ENCODE measurements at places on chromosomes 3 and 15.

- no peak for DNase-seq
These were observed 49.4 kb downstream of the NKIRAS1 start for GRCh38 chr3:23867400-23867799.

DNA sequence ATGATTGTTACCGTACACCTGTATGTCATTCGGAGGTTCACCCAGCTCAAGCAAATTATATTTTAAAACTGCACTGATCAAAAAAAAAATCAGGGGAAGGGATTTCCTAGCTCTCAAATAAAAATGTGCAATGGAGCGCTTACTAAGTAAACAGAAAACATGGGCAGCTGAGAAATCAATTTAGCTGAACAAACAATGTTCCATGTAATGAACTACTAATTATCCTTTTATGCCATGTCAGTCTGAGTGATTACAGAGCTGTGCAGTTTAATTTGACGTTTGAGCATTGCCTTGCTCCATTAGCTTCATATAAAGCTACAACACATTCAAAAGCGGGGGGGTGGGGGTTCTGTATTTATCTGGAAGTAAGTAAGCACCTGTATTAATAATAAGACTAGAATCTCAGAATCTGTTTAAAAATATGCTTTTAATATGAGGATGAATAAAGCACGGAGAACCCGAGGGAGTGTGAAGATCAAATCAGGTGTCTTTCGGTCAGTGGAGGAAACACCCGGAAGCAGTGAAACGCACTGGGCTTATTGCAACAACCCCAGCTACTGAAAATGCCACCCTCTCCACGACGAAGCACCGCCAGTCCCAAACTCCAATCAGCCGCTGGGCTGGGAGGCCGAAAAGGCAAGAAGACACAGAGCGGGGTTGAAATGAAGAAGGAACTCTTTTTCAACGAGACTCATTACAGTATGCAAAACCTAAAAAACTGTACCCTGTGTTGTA, 196.5 kb upstream of the ATP11B start:
- no peak for DNase-seq

DNA sequence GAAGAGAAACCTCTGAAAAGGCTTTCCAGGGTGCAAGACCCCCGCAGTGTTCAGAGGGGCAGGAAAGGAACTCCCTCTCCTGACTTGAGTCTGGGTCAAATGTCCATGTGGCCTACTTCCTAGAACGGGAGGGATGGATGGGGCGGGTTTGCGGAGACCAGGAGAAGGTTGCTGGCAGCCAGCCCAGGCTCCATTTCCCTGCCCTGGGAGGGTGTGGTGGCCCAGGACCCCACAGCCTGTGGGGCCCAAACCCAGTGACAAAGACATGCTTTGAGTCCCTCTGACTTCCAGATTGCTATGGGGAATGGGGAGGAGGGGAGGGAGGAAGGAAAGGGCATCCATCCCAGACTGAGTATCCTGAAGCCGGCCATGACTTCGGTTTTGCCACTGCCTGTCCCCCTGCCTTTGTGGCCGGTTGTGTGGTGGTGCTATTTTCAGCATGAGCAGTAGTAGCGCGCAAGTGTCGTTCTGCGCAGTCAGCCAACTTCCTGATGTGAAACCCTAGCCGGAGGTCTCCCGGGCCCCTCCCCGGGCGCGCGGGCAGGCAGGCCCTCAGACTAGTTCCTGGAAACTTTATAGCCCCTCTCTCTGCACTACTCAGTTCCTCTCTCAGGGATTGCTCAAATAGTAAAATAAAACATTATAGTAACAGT, 24.4 kb downstream of the MAGEF1 start:
- DNase-seq = no peak

DNA sequence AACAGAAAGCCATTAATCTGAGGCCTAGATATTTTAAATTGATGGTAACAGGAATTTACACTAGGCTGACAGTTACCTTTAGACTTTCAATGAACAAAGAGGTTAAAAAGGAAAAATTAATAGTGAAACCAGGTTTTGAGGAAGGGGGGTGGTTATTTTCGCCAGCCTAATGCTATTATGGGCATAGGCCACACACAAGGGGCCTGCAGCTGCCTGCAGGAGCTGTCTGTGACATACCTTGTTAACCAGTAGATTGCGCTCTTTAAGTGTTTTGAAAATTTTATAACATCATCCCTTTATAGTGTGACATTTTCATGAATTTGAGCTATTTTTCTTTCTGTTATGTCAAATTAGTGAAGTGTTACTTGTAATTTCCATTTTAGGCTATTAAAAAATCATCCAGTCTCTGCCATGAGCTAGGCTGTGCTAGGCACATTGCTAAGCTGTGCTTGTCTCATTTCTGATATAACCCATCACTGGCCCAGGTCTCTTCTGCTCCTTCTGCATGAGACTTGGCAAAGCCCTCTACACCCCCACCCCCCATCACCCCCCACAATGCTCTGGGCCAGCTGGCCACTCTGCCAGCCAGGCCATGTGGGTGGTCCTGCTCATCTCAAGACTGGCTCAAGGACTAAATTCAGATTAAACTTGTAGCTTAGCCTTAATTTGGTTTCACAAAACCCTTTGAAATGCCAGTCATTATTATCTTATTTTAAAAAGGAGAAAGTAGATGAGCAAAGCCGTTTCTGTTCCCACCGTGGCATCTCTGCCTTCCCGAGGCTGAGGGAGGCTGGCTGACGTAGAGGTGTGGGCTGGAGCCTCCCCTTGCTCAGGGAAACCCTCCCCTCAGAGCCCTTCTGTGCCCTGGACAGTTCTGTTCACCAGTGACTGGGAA, 48.4 kb upstream of the SEC22A start:
- DNase-seq = no peak

DNA sequence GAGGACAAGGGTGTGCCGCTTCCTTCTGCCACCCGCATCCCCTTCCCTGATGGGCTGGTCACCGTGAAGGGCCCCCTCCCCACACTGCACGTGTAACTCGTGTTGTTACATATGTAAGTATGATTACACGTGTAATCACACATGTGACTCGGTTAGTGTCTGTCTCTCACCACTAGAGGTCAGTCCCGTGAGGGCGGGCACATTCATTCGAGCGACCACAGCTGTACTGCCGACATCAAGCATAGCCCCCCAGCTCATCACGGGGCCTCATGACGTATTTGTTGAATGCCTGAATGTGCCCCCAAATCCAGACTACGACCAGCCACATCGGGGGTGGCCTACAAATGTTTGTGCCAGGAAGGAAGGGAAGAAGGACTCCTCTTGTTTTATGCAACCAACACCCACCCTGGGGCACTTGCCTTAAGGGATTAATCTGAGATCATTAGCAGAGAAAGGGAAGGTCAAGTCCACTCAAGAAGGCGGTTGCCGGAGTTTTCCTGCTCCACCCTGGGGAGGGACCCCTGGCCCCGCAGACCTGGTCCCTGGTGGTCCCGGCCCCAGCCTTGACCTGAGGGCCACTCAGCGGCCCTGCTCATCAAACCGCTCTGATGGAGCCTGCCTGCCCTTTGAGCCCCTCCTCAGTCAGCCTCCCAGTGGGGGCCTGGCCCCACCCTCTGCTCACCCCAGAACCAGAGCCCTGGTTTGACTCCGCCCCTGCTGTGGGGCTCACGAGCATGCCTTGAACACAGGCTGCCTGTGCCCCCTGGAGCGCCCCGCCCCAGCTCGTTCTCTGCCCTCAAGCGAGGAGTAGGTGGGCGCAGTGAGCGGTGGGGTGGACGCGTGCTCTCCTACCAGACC, 52.8 kb downstream of the RGMA start:
- DNase-seq = peak; percentile 29

DNA sequence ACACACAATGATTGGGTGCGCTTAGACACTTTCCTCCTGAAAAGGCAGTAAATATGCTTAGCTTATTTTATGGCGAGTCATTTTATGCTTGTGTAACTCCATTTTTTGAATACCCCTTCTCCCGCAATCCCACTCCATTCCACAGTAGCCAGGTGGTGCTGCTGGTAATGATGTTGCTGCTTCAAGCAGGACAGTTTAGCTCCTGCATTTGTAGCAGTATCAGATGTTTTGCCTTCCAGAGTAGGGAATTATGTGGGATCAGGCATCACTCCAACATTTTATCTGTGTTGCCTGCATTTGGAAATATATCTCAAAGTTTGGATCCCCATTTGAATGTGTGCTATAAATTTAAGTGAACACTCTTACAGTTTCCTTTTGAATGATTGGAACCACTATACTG, 302.1 kb upstream of the SGO1 start:
- no peak for DNase-seq

DNA sequence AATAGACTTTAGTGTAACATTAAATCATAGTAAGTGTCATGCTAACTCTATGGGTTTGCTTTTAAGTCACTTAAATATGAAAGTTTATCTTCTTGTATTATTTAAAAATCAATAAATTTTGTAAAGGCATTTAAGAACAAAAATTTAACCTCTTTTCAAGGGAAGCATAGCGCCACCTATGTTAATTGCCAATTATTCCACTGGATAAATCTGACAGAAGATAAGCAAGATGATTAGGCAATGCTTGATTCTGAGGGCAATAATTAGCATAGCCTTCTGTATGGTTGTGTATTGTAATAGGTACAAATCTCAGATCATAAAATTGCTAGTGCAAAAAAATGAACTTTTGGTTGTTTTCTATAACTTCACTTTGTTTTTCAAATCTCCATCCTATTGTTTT, 560.1 kb downstream of the GRM7 start:
- no peak for DNase-seq

DNA sequence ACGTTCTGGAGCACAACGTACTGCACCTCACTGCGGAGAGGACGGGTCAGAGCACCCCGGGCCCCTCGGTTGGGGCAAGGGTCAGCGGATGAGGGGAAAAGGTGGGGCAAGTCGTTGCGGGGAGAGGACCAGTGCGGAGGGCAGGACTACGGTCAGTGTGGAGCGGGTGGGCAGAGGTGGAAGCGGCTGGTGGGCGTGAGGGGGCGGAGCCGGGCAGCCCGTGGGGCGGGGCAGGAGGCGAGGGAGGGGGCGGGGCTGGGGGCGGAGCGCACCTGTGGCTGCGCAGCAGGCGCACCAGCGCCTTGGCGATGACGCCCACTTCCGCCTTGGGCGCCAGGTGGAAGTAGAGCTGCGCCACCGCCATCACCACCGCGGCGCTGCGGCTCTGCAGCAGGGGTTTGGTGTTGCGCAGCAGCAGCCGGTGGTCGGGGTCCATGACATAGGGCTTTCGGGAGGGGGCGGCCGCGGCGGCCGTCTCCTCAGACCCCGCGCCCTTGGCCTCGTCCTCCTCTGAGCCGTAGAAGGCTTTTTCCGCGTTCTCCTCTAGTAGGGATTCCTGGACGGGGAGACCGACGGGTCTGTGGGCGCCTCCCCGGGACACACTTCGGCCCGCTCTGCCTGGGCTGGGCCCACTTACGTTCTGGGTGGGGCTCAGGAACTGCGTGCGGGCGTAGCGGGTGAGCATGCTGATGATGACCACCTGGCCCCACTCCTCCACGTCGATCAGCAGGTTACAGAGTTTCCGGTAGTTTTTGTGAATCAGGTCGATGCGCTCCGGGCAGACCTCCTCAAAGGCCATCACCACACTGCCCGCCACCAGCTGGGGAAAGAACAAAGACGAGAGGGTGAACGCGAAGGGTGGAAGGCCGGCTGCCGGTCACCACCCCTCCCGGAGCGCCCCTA, 29.2 kb downstream of the AP3B2 start:
- DNase-seq = peak; percentile 39

GRCh38 chr3:141385406-141386125, 17.3 kb downstream of the ZBTB38 start:
- DNase-seq = no peak

DNA sequence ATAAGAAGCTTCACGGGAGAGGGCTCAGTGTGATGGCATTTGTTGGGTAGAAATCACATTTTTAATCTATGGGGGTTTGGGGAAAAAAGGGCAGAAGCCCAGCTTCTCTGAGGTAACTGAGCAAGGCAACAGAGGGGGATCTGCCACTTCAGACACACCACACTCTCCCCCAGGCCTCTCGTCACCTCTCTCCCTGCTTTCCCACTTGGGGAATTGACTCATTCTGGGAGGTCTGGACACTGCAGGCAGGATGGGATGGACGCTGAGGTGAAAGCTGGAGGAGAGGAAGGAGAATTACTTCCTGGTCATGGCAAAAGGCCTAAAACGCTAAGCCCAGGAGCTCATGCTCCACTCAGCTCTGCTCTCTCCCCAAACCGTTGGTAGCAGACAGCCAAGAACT, 33.2 kb downstream of the MYO5C start:
- no peak for DNase-seq

DNA sequence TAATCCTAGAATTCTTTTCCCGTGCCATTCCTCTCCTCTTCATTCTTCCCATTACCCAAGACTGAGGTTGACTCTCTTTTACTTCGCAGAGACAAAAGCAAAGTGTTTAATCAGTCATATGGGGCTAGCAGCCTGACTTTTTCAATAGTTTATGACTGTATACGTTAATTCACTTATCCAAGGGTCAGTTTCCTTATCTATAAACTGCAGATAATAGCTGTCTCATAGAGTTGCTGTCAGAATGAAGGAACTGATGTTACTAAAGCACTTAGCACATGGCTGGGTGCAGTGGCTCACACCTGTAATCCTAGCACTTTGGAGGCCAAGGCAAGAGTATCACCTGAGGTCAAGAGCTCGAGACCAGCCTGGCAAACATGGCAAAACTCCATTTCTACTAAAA, 43.5 kb upstream of the ULK4 start:
- DNase-seq = no peak

- DNase-seq = no peak
These were observed 1.1 kb downstream of the FBN1 start for GRCh38 chr15:48644467-48644826.

GRCh38 chr3:188531210-188531609, 377.3 kb downstream of the LPP start:
- DNase-seq = no peak

GRCh38 chr3:74500257-74500656, 114.2 kb downstream of the CNTN3 start:
- no peak for DNase-seq

GRCh38 chr3:111594205-111594604, 941 bp downstream of the ZBED2 start:
- no peak for DNase-seq

- DNase-seq = peak; percentile 48
These were observed 37.1 kb downstream of the SEC22C start for GRCh38 chr3:42544492-42545283.

DNA sequence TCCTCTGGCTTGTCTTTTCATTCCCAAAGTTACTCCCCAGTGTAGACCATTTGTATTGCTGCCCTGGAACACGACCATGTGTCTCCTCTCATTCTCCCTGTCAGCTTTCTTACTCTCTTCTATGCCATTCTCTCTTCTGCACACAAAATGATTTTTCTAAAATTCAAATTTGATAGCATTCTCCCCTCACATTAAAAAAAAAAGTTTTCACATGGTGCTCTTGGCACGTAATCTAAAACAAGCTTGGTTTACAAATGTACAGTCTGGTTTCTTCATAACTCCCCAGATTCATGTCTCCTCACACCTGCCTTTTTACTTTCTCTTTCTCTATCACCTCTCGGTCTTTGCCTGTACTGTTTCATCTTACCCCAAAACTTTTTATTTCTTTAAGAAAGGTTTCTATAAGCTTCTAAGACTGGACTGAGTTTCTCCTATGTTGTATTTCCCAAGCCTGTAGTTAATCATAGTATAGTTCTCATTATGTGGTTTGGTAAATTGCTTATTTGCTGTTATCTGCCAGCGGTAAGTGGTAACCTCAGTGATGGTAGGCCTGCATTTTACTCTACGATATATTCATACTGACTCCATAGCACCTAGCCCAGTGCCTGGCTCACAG, 31.2 kb downstream of the BCHE start:
- DNase-seq = no peak

GRCh38 chr15:39438260-39438659, 142.6 kb upstream of the THBS1 start:
- no peak for DNase-seq
